ENCODE measurements at places on chromosomes 11 and 22. TPM values are rescaled to one million over a fixed set of nuclear protein-coding genes. Genes with fewer than 3 reads are reported as not detected.

The SLC6A5 gene
- total RNA-seq = not detected

The APOL3 gene
- 4.4 TPM for total RNA-seq

The SCGB1C1 gene
- not detected for total RNA-seq

The KDM4D gene
- total RNA-seq = 2.7 TPM

The TIMP3 gene
- 45.6 TPM for total RNA-seq

The UBASH3B gene
- total RNA-seq = 45.4 TPM
